Activated T-helper 1 cell treated with Interleukin-2 at 50 U/mL for 16 hours (primary cell): ENCODE measurements at places on chromosomes 4 and X.

- DNase-seq, result no peak
These were observed 1030.3 kb upstream of the LCORL start for GRCh38 chr4:19051831-19052230.

GRCh38 chr4:168737806-168738172, 240.9 kb downstream of the PALLD start:
- no peak for DNase-seq

DNA sequence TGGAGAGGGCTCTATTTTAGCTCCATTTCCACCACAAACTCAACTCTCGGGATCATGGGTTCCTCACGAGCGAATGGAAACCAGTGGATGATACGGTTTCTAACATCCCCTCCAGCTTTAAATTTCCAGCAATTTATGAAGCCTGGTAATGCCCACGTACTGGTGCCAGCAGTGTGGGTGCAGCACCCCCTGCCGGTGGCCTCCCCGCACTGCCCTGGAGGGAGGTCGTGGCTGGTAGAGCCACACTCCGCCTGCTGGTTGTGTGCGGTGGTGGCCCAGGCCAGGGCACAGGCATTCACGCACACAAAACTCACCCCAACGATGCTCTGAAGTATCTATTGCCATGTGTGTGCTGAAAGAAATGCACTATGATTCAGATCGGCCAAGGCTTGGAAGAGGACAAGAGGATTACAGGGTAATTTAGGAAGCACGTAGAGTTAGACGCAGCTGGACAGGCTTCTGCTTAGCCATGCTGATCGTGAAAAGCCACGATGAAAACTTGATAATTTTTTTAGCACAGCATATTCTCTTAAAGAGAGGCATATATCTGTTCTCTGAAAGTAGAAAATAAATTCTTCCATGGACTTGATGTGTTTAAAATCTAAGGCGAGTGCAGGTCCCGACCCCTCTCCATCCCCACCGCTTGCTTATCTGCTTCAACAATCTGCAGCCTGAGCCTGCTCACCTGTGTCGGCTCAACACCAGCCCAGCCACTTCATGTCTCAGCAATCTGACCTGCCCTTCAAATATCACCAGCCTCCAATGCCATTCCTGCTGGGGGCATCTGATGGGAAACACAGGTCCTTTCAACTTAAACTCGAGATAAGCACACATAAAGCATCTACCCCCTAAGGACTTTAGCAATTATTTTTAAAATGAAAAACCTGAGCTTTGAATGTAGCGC, 59.1 kb downstream of the SCD5 start:
- peak; percentile 5 for DNase-seq

DNA sequence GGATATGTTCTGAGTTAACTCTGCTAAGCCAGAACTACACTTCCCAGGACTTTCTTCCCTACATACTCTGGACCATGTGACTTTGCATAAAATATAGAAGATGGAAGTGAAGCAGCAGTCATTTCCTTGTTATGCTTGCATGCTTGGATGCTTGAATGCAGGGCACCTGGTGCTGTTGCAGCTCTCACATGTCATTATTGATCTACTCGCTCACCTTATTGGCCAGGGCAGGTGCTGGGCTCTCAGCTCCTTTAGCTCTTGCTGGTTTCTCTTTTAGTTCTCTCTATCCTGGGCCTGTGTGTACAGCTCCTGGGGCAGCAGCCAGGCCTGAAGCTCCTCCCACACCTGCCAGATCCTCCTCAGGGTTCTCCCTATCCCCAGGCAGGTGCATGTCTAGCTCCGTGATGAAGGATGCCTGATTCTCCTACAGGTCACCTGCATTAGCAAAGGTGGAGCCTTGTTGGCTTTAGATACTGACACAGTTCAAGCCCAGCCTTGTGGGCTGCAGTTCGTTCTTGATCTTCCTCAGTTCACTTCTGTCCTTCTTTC, 53.3 kb downstream of the MED28 start:
- no peak for DNase-seq

DNA sequence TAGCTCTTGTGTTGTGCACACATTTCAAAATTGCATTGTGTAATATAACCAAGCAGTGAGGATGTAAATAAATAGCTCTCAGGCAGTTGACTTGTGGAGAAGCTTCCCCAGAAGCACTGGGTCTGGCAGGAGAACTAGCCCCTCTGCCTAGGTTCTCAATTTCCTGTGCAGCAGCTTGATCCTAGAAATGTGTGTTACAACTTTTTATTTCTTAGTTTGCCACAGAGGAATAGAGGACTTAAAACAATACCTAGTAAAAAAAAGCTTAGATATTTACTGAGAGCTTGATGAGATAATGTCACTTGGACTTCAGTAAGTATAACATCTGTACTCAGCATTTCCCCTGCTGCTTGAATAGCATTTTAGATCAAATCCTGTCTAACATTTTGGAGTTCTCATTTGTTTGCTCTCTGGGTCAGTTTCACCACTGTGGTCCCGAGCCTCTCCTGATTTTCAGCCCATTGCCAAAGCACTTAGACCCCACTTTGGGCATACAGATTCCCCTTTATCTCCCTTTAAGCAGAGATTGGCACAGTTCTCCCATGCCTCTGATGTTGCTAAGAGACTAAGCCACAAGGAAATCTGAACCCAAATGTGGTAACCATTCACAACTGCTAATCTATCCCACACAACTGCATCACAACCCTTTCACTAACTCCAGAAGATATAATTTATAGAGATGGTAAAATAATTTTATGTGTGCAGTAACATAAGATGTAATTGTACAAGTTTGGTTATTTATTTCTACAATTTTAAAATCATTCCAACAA, 98.2 kb upstream of the NRK start:
- DNase-seq, result no peak

DNA sequence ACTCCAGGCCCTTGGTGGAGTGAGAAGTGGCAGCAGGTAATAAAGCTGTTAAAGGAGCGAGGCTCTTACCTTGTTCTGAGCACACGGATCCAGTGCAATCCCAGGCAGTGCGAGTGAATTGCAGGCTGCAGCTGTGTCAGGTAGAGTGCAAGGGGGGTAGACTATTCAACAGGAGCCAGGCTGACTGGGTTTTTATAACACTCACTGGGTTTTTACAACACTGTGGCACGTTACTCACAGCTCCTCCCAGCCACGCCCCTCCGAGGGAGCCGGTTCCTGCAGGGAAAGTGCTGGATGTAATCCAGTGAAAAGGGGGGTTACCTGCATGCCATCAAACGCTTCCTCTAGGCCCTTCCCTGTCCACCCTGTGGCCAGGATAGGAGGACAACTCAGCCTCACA, 358 bp downstream of the FGFBP1 start:
- DNase-seq, result no peak

DNA sequence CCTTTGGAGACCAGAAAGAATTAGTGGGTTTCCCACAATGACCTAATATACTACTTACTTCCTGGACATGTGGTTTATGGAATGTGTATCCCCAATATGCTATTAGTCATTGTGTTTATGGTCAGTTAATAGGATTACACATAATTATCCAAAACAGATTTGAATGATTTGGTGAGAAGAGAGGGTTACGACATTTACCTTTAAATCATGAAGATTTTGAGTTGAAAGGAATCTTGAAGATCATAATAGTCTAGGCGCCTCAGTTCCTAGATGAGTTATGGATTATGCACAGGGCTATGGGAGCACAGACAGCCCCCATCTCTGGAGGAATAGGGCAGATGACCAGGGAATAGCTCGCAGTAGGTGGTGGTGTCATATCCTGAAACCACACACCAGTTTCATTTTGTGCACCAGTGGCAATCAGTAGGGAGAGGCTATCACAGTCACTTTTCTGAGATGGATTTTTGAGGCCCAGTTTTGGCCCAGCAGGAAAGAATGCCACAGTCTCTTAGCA, 61.3 kb downstream of the SEPTIN11 start:
- no peak for DNase-seq

GRCh38 chrX:46665232-46666152, 91.9 kb downstream of the CHST7 start:
- no peak for DNase-seq

GRCh38 chr4:11367371-11367770, 61.3 kb downstream of the HS3ST1 start:
- DNase-seq, result no peak
